Cerebellar nuclear complex (tissue), 1 donor: ENCODE measurements at places on chromosomes 13 and 19.

GRCh38 chr13:57935965-57936364 lies 304.4 kb downstream of the PCDH17 start:
- DNase-seq: no peak

DNA sequence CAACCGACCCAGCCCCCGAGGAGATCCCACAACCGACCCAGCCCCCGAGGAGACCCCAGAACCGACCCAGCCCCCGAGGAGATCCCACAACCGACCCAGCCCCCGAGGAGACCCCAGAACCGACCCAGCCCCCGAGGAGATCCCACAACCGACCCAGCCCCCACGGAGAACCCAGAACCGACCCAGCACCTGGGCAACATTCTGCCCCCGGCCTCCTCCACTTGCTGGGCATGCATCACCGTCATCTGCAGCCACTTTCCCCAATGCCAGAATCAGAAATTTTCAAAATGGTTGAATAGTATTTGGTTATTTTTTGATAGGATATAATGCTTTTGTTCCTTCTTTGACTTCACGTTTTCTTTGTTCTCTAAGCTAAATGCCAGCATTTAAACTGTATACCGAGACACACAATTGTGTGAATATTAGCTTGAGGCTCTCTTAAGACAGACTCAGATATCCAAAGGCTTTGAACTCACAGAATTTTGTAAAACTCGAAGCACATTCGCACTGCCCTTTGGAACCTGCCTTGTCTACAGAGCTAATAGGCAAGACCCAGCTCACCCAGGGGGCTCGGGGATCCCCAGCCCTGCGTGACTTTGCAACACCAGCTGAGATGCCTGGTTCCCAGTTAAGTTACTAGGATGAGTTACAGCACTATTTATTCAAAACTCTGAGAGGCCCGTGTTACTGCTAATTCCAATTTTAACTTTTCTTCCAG lies 15.5 kb upstream of the RASA3 start:
- DNase-seq: no peak

- DNase-seq: no peak
These were observed 2.5 kb downstream of the MAP1S start for GRCh38 chr19:17721821-17722220.

DNA sequence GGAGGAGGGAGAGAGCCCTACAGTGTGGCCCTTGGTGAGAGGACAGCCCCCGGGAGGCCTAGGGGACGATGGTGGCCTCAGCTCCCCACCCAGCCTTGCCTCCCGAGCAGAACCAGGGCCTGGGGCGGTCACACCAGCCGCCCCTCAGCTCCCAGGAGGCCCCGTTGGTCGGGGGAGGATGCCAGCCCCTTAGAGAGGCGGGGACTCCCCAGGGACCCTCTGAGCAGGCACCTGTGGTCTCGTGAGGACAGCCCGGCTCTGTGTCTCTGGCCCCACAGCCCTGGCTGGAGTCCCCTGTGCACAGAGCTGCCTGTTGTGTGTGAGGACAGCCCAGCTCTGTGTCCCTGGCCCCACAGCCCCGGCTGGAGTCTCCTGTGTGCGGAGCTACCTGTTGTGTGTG lies 158.8 kb downstream of the KDM4B start:
- no peak for DNase-seq

DNA sequence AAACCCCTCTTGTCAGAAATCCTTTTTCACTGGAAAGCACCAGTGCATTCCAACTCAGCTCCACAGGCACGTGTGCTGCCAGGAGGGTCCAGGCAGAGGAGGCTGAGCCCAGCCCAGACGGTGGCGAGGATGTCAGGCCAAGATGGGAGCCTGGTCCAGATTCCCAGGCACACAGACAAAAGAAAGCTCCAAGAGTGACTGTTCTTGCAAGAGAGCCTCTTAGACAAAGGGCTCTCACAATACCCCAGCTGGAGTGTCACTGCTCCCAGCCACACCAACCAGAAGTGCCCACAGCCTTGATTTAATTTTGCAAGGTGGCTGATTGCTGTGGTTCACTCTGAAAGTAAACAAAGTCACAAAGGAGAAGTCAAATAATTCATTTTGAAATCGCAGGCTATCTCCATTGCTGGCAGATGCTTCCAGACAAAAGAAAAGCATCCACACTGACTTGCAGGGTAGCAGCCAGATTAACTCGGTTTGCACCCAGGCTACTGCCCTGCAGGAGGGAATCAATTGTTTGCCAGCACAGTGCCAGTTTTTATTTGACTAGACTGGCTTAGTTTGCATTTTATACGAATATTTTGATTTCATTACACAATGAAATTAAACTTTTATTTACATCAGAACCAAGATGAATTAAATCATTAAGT lies 95.1 kb downstream of the RAB20 start:
- no peak for DNase-seq

- no peak for DNase-seq
These were observed 1422.1 kb downstream of the PCDH9 start for GRCh38 chr13:65808061-65808460.

- DNase-seq: no peak
These were observed 55.7 kb downstream of the MRPL57 start for GRCh38 chr13:21232196-21232595.

DNA sequence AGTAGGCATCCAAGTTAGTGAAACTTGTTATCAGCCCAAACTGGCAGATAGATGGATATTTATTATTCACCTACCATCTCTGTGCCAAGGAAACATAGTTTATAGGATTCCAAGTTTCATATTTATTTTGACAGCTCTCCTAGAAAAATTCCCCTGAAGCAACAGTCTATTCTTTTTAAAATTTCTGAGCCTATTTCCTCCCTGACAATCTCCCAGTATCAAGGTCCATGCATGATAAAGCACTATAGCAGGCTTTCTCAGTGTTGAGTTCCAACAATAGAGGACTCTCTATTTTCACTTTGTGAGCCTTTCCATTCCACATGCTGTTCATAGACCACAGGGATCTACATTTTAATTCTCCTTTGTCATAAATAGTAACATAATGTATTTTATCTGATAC lies 312.6 kb downstream of the SLITRK6 start:
- DNase-seq: no peak

DNA sequence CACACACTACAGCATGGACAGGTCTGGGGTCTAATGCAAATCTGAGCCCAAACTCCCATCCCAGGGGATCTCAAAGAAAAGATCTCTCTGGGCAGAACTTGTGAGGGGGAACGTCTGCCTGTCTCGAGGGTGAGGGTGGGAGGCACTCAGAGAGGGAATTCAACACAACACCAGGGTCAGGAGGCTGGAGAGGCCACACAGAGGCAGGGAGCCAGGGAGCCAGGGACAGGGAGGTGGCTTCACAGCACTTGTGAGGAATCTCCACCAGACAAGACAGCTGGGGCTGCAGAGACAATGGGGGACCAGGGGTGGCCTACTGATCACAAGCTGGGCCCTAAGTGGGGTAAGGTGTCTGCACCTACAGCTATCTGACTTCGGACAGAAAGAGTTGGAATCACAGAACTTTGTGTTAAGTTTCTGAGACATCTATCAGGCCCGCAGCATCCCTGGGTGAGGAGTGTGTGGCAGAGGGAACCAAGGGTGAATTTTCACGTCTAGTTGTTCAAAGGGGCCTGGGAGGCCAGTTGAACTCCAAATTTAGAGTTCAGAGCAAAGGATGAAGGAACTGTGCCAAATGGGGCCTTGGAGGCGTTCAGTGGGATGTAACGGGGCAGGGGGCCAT lies 12.7 kb upstream of the AKAP8L start:
- DNase-seq: no peak
